Foreskin keratinocyte (primary cell): ENCODE measurements at places on chromosomes 7 and 10.

GRCh38 chr7:129127154-129127553 is 17.4 kb upstream of the TSPAN33 start:
- no peak for DNase-seq

DNA sequence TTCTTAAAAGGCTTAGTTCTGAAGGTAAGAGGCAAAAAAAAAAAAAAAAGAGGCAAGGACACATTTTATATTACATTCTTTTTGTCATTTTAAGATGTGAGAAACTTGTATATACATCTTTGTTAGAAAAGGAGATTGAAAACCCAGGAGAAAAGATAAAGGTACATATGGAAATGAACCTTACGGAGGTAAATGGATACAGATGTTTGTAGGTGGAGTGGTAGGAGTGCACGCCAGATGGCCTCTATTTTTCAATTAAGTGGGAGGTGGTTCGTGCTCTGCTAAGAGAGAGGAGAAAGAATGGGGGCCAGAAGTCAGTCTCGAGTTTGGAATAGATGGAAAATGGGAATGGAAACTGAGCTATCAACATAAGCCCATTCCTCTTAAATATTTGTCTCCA is 622.5 kb upstream of the GHITM start:
- DNase-seq: no peak

DNA sequence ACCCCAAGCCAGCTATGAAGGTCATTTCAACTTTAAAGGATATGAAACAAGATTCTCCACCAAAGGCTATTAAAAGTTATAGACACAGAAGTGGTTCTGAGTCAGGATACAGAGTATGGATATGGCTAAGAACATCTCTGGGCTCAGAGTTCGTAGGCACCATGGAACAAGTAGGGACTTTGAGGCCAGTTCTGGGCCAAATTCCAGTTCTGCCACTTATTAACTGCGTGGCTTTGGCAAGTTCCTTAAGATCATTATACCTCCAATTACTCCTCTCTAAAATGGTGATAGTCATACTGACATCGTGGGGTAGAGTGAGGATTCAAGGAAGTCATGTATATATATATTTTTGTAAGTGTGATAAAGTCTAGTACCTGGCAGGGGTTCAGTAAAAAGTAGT is 105.8 kb upstream of the NFE2L3 start:
- no peak for DNase-seq

- DNase-seq: no peak
These were observed 31.1 kb downstream of the DRGX start for GRCh38 chr10:49364747-49365146.

- no peak for DNase-seq
These were observed 307.4 kb downstream of the FZD1 start for GRCh38 chr7:91571601-91572000.

GRCh38 chr7:7424151-7424873 is 111.4 kb downstream of the COL28A1 start:
- peak; percentile 43 for DNase-seq

GRCh38 chr7:7834761-7835160 is 116.4 kb upstream of the RPA3 start:
- DNase-seq: no peak

DNA sequence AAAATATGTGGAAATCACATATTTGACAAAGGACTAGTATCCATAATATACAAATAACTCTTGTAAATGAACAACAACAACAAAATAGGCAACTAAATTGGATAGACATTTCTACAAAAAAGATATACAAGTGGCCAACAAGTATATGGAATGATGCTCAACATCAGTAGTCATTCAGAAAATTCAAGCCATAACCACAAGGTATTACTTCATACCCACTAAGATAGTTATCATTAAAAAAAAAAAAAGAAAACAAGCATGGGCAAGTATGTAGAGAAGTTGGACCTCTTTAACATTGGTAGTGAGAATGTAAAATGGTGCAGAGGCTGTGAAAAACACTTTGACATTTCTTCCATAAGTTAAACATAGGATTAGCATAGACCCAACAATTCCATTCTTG is 80.8 kb downstream of the CYP26A1 start:
- DNase-seq: peak; percentile 28

GRCh38 chr10:125868372-125868975 is 12.6 kb downstream of the DHX32 start:
- peak; percentile 8 for DNase-seq

- no peak for DNase-seq
These were observed 119.8 kb downstream of the ZNF736 start for GRCh38 chr7:64433590-64433989.

- DNase-seq: no peak
These were observed 76.1 kb upstream of the POM121L12 start for GRCh38 chr7:52959336-52959735.

GRCh38 chr10:132207536-132208461 is 21.1 kb downstream of the DPYSL4 start:
- DNase-seq: no peak
